Heart left ventricle (tissue), 16 donors: ENCODE measurements at places on chromosomes 7 and 10.
A peak's percentile ranks its signal among the peaks of the same experiment; 100 is the strongest.

DNA sequence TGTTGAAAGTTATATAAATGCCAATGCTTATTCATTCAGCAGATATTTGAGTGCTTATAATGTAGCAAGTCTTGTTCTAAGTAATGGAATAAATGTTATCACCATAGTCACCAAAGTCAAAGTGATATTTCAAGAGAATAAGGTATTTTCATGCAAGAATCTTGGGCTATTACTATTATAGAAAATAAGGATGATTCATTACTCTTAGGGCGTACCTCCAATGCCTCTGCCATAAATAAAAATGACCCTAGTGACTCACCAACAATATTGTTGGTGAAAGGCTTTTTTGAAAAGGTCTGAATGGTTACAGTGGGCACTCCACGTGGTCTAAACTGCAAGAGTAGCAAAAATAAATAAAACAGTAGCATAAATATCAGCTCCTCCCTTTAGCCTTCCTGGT is 68.4 kb downstream of the RALA start:
- DNase-seq = no peak

DNA sequence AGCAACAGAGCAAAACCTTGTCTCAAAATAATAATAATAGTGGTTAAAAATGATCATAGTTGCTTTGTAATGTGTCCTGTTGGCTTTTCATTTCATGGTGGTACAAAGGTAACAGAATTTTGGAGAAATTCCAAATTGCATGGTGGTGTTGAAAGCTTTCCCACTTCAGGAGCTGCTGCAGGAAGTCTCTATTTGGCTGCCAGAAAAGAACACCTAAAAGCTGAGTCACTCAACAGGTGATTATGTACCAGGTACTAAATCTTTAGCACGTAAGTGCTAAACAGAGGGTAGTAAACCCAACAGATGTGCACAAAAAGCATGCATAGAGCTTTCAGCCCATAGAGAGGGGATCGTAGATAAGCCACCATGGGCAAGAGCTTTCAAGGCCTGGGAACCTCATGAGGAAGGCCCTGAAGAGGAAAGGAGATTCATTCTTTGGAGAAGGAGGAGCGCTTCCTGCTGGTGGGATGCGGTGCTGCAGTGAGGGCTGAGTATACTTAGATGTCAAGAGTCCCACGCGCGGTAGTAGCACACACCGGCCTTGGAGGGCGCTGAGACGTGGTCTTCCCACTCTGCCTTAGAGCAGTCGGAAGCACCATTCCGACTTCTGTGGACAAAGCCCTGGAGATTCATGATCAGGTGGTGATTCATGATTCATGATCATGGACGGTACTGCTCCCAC is 118.7 kb downstream of the RALA start:
- no peak for DNase-seq

- DNase-seq = no peak
These were observed 2.1 kb upstream of the PALD1 start for GRCh38 chr10:70476249-70477035.

- DNase-seq = no peak
These were observed 109.1 kb downstream of the POLL start for GRCh38 chr10:101478956-101479355.

GRCh38 chr10:77577666-77578229 is 59.9 kb downstream of the KCNMA1 start:
- no peak for DNase-seq

DNA sequence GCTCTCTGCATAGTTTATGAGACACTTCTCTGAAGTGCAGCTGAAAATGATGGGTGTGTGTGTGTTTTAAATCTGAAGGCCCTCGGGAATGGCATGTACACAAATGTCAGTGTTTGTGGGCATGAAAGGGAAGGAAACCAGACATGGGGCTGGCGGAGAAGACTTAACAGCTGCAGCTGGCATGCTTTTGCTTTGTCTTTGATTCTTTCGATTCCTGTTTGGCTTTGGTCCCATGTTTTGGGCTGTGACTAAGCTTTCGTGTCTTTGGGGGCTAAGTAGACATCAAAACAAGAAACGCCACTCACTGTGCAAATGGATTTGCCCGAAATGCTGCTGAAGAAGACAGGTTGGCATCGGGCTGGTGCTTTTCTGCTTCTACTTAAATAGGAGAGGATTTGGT is 179.3 kb downstream of the PFKFB3 start:
- peak; percentile 44 for DNase-seq

GRCh38 chr10:12252882-12253546 is 57.0 kb downstream of the CDC123 start:
- DNase-seq = no peak

GRCh38 chr7:56081626-56082340 is 11.0 kb downstream of the PHKG1 start:
- DNase-seq = no peak

- DNase-seq = no peak
These were observed 408.4 kb downstream of the PARD3 start for GRCh38 chr10:34406463-34407323.
